Fibroblast of skin of right biceps (primary cell): ENCODE measurements at places on chromosomes 12 and 14.

- DNase-seq: no peak
Measured at GRCh38 chr14:74395094-74395493, 30.9 kb downstream of the SYNDIG1L start.

GRCh38 chr12:242496-242895, 20.1 kb downstream of the SLC6A13 start:
- no peak for DNase-seq

DNA sequence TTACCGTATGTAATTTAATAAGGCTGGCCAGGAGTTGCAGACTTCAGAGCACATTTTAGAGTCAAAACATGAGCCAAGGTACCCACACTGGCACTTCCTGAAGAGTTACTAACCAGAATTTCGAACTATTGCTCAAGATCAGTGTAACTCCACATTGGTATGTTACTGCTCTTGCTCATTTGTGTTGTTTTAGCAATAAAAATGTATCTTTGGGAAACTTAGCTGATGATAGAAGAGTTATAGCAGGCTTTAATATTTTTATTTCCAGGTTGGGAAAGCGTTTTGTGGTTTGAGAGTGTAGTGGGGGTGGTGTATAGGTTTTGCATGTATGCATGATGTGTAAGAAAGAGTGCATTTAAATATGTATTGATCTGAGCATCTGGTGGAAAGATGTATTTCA, 96.6 kb downstream of the SCN8A start:
- DNase-seq: peak; percentile 90

DNA sequence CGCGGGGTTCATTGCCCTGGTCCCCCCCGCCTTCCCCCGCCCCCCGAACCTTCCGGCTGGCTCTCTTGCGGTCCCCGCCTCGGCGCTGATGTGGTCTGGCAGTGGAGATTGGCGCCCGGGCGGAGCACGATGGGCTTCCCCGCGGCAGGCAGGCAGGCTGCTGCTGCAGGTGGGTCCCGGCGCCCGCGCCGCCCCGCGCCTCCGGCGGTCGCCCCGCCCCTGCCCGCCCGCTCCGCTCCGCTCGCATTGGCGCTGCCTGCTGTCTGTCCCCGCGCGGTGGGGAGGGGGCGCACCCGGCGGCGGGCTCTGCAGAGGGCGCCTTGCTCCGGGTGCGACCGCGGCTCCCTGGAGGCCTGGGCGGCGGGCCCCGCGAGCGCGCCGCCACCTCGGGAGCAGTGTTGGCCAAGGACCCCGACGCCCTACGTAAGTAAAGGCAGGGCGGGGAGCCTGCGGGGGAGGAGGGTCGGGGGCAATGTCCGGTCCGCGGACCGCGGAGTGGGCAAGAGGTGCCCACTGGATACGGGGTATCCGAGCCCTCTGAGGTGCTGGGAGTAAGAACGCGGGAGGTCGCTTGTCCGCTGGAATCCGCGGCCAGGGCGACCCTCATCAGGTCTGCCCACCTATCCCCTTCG, at the start of gene AKAP5:
TSS of gene AKAP5 (plus strand) at position 309 of the 632 bp plus-strand sequence. CDS start 2,896 bp downstream, outside the sequence.
- DNase-seq: peak; percentile 47

- DNase-seq: peak; percentile 9
Measured at GRCh38 chr12:388541-389141, 479 bp downstream of the KDM5A start.

GRCh38 chr12:65496617-65497016, 218.1 kb downstream of the MSRB3 start:
- no peak for DNase-seq

DNA sequence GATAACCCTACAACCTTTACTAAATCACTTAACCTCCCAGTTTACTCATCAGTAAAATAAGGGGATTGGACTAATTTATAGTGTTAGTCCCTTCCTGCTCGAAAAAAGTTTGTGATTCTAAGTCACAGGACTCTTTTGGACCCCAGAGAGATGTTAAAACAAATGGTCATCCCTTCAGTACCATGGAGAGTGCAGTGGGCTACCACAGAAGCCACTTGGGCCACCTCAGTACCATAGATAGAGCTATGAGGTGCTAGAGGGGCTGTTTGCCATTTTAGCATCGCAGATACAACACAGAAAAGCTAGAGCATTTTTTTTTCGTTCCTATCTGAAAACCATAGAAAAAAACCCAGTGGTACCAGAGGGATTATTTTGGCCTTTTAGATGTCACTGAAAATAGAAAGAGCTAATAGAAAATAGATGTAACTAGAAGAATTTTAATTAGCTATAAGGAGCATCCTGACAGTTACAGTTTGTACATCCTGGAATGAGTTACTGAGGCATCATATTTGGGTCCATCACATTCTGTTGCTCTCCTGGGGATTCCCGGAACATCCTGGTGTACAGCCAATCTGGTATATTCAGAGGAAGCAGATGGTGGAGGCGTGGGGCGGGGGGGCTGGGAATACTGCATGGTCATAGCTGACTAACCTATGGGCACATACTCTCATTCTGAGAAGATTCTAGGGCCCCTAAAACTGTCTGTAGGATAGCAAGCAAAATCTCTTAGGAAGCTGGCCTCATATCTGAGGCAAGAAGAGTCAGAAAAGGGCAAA, 2.8 kb downstream of the ZNF219 start:
- DNase-seq: peak; percentile 62

- peak; percentile 94 for DNase-seq
Measured at GRCh38 chr12:69059465-69060457, 126.8 kb upstream of the CPM start.

DNA sequence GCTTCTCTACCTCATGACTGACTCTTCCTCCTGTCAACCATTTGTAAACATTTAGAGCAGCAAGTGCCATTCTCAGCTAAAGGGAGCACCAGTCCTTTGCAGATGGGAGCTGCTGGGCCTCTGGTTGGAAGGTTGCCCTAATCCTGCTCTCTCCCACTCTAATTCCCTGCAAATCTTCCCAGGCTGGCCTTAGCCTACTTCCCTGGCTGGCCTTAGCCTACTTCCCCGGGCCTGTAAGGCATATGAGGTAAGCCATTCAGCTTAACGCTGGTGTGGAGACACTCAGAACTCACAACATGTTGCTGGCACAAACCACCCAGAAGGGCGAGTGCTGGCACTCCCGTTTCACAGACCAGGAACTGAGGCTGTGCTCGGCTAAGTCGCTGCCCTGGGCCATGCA, 69.0 kb downstream of the CPSF2 start:
- no peak for DNase-seq

DNA sequence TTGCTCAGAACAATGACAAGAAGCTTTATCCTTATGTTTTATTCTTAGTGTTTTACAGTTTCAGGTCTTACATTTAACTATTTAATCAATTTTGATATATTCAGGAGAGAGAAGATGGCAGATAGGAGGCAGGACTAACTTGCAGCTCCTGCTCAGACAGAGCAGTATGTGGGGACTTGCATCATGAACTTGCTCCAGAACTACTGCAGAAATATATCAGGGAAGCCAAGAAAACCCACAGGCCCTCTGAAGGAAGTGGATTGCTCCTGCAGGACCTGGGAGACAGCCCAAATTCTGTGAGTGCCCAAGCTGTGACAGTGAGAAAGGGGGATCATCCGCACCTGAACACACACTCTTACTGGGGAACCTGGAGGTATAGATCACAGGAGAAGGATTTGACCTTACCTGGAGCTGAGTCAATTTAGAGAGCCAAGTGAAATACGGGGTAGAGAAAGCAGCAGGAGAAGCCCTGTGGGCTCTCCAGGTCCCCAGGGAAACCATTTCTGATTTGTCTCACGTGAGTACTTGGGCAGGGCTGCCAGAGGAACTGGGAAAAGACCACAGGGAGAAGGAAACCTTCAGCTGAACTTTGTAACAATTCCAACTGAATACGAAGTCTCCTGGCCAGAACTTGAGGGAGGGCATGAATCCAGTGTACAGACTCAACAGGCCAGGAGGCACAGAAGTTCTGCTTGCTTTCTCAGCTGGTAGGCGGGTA, 28.9 kb upstream of the TSPAN8 start:
- DNase-seq: no peak

GRCh38 chr12:122207391-122207790, 3.9 kb downstream of the B3GNT4 start:
- no peak for DNase-seq

DNA sequence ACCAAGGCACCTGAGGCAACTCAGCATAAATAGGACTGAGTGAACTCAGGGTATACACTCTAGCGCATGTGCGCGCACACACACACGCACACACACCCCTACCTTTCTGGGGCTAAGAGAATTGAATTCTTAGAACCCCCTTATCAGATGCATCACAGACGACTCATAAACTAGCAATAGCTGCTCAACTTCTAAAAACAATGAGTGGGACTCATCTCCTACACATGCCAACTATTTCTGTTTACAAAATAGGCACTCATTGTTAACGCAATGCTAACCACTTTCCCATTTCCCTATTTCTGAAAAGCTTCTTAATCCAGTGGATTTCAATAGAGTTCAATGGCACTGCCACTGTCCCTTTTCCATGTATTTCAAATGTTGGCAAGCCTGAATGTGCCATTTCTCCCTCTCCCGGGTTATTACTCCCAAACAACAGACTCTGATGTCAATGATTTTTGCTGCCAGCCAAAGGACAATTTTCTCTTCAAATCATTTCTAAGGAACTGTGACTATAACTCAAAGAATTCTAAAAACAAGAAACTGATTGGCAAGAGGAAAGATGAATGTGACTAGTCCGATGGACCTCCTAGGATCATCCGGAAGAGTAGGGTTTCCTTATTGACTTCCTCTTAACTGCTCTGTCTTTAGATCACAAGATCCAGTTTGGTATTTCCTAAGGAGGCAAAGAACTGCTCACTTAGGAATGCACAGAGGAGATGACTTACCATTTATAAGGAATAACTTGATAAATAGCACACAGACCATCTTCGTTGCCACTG, 48.8 kb downstream of the SLC38A1 start:
- DNase-seq: peak; percentile 80

- DNase-seq: no peak
Measured at GRCh38 chr12:60836651-60837050, 1240.8 kb downstream of the SLC16A7 start.

DNA sequence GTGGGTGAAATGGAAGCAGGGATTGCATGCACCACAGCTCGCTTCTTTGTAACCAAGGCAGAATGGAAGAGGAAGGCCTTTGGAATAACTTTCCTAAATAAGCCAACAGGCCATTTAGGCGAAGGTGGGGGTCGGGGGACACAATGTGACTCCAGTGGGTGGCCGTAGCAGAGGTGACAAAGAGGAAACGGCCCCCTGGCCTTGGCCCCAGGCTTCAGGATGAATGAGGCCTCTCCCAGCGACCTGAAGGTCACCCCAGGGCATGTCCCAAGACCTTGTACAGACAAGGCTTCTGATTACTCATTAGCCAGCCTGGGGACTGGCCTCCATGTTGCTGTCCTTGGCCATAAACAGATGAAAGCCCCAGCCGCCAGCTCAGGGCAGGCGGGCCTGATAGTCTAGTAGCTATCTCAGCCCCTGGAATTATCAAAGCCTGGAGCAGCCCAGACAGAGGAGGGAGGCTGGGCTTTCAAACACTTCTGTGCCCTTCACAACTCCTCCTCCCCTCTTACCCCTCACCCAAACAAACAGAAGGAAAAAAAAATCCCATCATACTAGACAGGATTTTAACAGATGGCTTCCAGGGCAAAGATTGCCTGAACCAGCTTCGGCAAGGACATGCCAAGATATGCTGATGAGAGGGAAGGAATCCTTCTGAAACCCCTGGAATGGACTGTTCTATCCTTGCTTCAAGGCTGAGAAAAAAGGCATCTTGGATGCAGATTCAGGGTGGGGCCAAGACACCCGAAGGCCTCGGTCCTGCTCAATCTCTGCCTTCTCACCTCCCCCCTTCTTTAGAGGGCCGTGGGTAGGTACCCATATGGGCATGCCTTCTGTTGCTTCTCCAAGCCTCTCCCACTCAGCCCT, 142.3 kb upstream of the PARP11 start:
- DNase-seq: no peak

GRCh38 chr12:113889891-113890581, 76.1 kb downstream of the RBM19 start:
- DNase-seq: no peak

DNA sequence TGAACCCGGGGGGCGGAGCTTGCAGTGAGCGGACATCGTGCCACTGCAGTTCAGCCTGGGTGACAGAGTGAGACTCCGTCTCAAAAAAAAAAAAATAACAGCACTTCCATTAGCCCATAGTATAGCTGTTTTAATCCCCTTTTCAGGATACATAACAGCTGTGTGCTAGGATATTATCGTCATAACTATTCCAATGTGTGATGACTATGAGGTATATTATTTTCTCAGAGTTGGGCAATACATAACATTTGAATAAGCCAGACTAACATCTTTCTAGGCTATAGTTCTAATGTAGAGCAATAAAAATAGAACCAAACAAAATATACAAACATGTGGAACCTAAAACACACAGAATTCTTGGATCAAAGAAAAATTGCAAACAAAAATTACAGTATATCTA, 57.1 kb downstream of the MARK3 start:
- peak; percentile 36 for DNase-seq

GRCh38 chr14:101962503-101962874, 1.9 kb upstream of the DYNC1H1 start:
- peak; percentile 91 for DNase-seq

DNA sequence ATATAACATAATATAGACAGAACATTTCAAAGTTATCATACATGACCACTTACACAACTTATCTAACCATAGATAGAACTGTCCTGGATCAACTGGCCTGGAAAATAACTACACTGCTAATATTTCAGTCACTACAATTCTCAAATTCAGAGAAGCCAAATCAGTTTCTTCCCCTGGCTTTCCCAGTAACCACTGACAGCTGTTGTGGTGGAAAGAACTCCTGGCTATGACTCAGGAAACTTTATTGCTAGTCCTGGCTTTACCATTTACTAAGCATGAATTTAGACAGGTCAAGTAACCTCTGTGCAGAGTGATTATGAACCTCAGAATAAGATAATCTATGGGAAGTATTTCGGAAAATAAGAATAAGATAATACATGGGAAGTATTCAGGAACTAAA, 244.9 kb upstream of the DIO2 start:
- DNase-seq: peak; percentile 36

GRCh38 chr12:52224151-52224550, 8.9 kb upstream of the KRT7 start:
- DNase-seq: peak; percentile 69

GRCh38 chr12:98799146-98799810, 154.2 kb downstream of the APAF1 start:
- no peak for DNase-seq

- DNase-seq: no peak
Measured at GRCh38 chr12:29992366-29992765, 208.6 kb upstream of the TMTC1 start.

DNA sequence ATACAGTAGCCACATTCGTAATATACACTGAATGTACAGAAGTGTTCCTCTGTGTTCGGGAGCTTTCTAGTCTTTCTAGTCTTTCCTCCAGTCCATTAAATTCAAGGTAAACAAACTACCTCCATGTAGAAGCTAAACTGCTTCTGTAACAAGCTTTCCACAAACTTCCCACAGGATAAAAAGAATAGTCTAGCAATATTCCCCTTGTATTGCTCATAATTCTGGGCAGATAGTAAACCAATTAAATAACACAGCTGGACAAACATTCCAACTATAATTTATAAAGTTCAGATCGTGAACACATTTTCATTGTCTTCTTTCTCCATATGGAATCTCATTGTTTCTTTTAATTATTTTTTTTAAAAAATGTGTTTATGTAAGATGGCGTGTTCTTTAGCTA, 307.2 kb downstream of the AEBP2 start:
- DNase-seq: no peak

GRCh38 chr12:62292761-62293344, 32.6 kb downstream of the USP15 start:
- DNase-seq: peak; percentile 20

GRCh38 chr12:51183816-51184215, 10.9 kb upstream of the TFCP2 start:
- DNase-seq: peak; percentile 36

- peak; percentile 75 for DNase-seq
Measured at GRCh38 chr14:37594238-37594970, 645 bp downstream of the FOXA1 start.

GRCh38 chr12:14111230-14111865, 129.9 kb upstream of the GRIN2B start:
- no peak for DNase-seq
